ENCODE measurements at places on chromosomes 5 and 9.

DNA sequence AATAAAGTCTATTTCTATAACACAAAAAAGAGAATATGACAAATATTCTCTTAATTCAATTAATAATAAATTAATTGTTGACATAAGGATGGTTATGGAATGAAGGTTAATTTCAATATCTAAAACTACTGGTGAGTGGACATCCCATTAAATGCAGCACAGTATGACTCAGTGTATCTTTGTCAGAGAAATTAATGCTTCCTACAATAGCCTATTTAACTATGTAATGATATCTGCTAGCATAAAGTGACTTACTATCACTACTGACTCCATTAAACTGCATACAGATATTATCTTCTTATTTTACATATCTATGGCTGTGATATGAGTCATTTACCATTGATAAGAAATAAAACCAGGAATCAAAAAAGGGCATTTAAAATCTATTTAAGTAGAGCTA is 298.7 kb downstream of the CDH12 start:
- DNase-seq = no peak

- no peak for DNase-seq
Measured at GRCh38 chr9:73006986-73007385, 54.1 kb upstream of the ALDH1A1 start.

DNA sequence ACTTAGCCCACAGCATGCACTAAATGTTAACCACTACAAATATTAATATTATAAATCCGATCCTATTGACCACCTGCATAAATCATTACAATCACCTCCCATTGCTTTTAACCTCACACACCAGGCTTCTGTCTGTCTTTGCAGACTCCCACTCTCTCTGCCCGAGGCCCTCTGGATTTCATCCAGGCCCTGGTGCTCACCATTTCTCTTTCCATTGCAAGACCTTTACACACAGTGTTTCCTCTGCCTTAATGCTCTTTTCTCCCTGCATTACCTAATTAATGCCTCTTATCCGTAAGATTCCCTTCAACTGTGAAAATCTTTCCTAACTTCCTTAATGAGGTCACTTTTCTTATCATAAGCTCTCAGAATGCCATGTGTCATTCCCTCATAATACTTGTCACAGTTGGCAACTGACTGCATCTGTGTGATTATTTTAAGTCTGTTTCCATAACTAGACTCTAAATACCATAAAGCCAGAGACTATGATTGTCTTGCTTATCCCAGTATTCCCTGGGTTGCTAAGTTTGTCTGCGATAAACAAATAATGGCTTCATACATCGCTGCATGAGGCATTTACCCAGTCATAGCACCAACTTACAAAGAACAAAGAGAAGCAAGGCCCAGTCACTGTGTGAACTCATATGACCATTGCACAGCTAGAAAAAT is 155.1 kb downstream of the CCDC192 start:
- peak; percentile 29 for DNase-seq

GRCh38 chr9:115195912-115196311 is 78.0 kb upstream of the TNC start:
- no peak for DNase-seq

DNA sequence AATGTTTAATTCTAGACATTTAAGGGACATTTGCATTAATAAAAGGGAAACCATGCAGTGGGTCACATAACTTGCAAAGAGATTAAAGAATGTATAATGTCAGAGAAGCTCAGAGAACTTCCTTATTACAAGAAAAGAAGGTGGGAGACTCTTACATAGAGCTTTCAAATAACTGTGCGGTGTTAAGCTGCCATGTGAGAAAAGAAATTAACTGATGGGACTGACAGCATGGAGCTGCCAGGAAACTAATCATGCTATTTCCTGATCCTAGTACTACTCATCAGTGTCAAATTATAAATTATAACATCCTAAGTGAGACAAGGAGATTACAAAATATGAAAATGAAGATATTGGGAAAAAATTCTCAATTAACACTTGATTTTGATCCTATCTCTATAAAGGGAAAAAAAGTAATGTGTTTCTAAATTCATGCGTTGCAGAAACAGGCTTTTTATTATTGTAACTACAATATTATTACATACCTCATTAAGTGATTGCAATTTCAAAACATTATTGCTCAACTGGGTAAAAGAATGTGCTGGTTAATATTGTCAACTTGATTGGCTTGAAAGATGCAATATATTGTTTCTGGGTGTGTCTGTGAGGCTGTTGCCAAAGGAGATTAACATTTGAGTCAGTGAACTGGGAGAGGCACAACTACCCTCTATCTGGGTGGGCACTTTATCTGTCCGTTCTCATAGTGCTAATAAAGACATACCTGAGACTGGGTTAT is 609.5 kb upstream of the NUDT12 start:
- no peak for DNase-seq

DNA sequence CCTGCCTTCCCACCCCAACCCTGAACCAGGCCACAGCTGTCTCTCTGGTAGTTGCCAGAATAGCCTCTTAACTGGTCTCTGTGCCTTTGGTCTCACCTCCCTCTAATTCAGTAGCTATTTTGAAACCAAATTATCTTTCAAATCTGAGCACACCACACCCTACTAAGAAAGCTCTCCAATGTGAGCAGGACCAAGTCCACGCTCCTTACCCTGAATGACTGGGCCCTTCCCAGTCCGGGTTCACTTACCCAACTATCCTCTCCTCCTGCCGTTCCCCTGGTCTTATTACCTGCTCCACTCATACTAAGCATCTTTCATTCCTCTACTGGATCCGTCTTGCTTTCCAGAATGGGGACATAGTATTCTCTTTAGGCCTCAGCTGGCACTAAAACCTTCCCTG is 16.8 kb downstream of the ANKH start:
- DNase-seq = no peak

DNA sequence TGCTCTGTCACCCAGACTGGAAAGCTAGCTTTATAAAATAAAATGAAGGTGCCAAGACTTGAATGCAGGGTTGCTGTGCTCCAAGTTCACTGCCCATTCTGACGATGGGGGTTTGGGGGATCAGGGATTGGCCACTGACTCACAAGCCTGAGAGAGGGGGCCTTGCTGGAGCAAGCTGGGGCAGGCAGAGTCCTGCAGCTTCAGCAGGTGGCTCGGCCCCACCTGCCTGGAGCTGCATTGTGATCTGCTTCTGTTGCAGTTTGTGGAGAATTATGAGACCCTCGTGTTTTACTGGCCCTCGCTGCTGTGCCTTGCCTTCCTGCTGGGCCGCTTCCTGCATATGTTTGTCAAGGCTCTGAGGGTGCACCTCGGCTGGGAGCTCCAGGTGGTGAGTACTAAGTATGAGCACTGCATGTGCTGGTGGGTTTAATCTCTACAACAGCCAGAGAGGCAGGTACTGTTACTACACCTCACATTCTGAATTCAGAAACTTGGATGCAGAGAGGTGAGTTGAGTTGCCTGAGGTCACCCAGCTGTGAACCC is 31.1 kb upstream of the CCDC180 start:
- DNase-seq = no peak
